Putamen (tissue), 1 donor: ENCODE measurements at places on chromosomes 3 and 15.

DNA sequence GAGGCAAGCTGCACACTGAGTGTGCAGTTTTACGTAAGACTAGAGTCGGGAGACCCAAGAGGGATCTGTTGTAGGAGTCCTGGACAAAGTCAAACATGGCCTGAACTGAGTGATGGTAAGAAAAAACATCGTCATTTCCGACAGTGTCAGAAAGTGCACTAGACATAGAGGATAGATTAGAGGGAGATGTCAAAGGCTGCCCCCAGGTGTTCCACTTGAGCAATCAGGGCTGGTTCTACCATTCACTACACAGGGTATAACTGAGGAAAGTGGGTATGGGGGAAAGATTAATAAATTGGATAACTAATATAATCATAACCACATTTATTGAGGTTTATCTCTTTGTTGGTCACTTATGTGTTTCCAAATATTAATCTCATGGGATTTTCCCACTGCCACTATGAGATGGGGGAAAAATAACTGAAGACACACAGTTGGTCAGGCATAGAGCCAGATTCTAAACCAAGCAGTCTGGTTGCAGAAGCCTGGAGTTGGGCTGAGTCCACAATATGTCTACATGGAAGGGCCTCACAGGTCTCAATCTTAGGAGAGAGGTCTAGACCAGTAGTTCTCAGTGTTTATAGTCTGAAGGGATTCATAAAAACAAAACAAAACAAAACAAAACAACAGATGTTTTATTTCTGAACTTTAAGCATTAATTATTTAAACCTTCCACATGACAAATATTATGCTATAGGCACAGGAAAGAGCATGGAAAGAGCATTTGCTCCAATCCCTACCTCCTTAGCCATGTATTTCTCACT lies 766.5 kb downstream of the NTRK3 start:
- no peak for DNase-seq

DNA sequence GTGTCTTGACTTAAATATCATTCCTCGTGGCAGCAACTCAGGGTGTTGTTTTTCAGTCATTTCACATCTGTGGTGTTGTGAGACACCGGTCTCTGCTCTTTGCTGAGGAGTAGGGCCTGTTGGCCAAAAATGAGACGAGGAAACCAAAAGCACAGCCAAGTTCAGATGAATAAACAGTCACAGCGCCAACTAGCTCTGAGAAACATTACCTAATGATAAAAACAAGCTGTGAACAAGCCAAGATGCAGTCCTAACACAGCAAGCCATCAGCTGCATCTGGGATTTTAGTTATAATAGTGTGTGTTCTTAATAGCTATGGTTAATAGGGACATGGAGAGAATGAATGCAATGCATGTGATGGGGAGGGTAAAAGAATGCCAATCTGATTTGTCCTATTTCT lies 843.4 kb upstream of the DPPA4 start:
- peak; percentile 8 for DNase-seq

- DNase-seq = no peak
Measured at GRCh38 chr3:45135959-45136358, 10.2 kb downstream of the CDCP1 start.

- no peak for DNase-seq
Measured at GRCh38 chr3:57555306-57555705, 768 bp upstream of the PDE12 start.

DNA sequence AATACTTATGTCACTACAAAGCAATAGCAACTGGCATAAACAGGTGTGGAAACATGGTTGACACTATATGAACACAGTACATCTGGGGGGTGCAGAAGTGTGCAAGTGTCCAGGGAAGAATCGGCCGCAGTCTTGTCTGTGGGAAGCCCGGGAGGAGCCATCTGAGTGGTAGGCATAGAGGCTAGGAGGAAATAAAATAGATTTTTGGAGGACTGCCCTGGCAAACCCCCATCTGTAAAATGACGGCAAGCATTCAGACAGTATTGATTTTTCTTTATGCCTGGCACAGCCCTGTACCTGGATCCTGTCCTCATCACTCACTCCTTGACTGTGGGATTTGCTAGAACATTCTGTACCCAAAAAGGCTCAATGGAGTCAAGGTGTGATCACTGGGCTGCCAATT lies 31.3 kb downstream of the THSD4 start:
- DNase-seq = no peak

- no peak for DNase-seq
Measured at GRCh38 chr3:165404357-165405027, 208.3 kb upstream of the SLITRK3 start.

GRCh38 chr3:71488391-71488809 lies 95.1 kb downstream of the FOXP1 start:
- no peak for DNase-seq

- no peak for DNase-seq
Measured at GRCh38 chr3:59185591-59186369, 136.0 kb upstream of the CFAP20DC start.

DNA sequence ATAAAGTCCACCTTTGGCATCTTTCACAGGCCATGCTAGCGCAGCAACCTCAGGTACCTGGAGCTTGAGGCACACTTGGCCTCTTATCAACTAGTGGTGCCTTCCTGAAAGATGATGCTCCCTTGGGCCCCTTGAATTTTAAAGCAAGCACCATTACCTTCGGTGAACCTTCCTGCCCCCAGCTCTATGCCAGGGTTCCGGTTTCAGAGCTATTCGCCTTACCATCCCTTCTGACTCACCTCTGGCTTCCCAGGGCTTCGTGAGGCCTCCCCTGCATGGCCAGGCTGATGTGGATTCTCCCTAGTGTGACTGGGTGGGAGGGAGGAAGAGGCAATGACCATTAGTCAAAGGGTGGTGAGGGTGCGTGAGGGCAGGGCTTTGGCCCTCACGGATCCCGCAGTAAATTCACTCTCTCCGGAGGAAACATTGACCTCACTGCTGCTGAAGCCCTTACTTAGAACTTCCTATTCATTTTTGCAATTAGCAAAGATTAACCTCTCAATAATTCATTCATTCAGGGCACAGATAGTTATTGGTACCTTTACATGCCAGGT lies 16.3 kb downstream of the BHLHE40 start:
- no peak for DNase-seq

DNA sequence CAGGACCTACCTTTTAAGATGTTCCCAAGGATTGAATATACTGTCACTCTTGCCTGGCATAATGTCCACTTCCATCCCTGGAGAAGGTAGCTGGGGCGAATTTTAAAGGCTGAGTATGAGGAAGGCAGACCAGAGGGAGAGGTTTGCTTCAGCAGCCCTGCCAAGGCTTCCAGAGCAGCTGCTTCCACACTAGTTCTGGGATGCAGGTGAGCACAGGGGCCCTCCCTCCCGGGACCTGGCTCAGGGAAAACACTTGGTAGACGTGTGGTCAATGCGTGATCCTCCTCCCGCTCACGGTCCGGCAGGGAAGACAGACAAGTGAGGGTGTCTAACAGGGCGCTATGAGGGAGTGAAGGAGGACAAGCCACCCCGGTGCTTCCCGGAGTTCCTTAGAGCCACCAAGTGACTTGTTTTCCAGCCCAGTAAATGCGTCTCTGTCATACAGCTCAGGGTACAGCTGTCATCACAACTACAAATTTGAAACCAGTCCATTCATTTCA lies 327.6 kb downstream of the ARRDC4 start:
- no peak for DNase-seq

GRCh38 chr3:134838599-134838998 lies 43.5 kb downstream of the EPHB1 start:
- no peak for DNase-seq

- no peak for DNase-seq
Measured at GRCh38 chr3:32975891-32976595, 24.6 kb downstream of the CCR4 start.

DNA sequence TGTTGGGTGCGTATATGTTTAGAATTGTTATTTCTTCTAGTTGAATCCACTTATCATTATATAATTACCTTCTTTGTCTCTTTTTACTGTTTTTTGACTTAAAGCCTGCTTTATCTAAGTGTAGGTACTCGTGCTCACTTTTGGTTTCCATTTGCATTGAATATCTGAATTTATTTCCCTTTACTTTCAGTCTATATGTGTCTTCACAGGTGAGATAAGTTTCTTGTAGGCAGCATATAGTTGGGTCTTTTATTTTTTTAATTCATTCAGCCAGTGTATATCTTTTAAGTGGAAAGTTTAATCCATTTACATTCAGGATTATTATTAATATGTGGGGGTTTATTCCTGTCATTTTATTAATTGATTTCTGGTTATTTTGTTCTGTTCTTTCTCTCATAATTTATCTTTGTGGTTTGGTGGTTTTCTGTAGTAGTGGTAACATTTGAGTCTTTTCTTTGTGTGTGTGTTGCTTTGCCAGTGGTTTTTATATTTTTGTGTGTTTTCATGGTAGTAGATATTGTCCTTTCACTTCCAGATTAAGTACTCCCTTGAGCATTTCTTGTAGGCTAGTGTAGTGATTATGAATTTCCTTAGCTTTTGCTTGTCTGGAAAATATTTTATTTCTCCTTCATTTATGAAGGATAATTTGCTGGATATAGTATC lies 27.3 kb downstream of the STT3B start:
- no peak for DNase-seq

GRCh38 chr3:54427941-54428871 lies 305.9 kb downstream of the CACNA2D3 start:
- peak; percentile 53 for DNase-seq

GRCh38 chr3:32596909-32597369 lies 26.3 kb upstream of the DYNC1LI1 start:
- no peak for DNase-seq

DNA sequence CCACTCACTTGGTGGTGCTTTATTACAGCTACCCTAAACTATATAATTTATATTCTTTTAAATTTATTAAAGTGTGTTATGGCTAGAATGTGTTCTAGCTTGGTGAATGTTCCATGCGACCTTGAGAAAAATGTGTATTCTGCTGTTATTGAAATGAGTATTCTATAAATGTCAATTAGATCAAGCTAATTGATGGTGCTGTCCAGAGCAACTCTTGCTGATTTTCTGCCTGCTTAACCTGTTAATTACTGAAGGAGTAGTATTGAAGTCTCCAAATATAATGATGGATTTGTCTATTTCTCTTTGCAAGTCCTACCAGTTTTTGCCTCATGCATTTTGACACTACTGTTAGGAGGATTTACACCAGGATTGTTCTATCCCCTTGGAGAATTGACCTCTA lies 3.2 kb upstream of the TEX9 start:
- DNase-seq = no peak

GRCh38 chr3:194045289-194045688 lies 90.7 kb upstream of the HES1 start:
- DNase-seq = no peak

GRCh38 chr3:149514471-149514870 lies 40.0 kb downstream of the TM4SF4 start:
- no peak for DNase-seq

- DNase-seq = no peak
Measured at GRCh38 chr15:68985361-68985891, 29.1 kb upstream of the NOX5 start.

DNA sequence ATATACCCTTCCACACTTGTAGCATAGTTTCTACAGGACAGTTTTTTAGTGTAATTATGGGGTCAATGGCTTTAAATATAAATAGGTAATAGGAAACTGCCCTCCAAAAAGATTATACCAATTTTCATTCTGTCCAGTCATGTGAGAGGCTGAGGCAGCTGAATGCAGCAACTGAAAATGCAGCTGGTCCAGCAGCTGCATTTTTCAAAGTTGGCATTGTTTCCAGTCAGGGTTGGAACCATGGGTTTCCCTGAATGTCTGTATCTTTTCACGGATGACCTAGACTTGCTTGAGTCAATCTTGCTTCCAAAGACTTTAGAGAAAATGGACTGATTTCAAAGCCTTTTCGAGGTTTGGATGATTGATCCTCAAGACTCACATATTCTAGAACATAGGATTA lies 9.9 kb upstream of the KNL1 start:
- DNase-seq = peak; percentile 76

- no peak for DNase-seq
Measured at GRCh38 chr15:39417366-39418134, 163.3 kb upstream of the THBS1 start.

DNA sequence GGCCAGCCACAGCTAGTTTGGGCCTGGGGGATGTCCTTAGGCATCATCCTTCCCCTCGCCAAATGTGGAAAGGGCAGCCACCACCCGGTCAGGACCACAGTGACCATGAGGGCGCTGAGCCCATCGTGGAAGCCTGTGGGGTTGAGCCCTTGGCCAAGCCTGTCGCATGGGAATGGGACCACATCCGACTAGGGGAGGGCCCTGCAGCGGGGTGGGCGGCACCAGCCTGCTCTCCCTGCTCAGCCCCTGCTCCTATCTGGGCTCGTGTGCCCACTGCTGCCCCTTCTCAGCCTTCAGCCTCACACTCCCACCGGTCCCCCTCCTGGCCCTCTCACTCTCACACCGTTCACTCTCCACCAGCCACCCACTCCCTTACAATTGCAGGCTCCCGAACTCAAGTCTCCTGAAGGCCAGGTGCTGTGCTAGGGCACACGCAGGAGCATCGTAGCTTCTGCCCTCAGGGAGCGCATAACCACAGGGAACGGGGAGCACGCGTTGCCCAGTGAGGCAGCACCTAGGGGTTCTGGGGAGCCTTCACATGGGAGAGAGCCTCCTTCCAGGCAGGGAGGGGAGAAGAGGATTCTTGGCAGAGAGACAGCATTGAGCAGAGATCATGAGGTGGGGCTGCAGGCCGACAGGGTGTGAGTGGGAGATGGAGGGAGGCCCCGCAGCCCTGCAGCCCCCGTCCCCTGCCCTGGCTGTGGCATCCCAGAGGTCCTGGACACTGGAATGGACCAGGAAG lies 26.1 kb downstream of the LOXL1 start:
- no peak for DNase-seq

DNA sequence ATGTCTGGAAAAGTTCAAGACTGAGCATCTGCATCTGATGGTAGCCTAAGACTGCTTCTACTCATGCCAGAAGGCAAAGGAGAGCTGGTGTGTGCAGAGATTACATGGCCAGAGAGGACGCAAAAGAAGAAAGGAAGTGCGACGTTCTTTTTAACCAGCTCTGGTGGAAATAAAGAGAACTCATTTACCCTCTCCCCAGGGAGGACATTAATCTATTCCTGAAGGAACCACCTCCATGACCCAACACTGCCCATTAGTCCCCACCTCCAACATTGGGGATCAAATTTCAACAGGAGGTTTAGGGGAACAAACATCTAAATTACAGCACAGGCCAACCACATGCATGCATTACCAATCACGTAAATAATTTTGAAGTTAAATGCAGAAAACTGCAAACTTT lies 1.5 kb upstream of the NCK1 start:
- no peak for DNase-seq

DNA sequence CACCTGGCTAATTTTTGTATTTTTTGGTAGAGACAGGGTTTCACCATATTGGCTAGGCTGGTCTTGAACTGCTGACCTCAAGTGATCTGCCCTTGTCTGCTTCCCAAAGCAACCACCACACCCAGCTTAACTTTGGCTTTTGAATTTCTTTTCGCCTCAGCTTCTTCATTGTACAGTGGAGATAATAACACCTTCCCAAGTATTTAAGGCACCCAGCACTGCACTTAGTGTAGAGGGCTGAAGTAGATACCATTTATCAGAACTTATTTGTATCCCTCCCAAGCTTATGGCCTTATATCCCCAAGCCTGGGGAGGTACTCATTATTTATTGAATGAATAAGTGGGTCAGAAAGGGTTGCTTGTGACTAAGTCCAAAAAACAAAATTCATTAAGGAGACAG lies 2.3 kb downstream of the SQOR start:
- DNase-seq = no peak

- DNase-seq = no peak
Measured at GRCh38 chr3:108565506-108565905, 23.7 kb downstream of the CIP2A start.
